ENCODE measurements at places on chromosomes 16 and 17. TPM values are rescaled to one million over a fixed set of nuclear protein-coding genes. Genes with fewer than 3 reads are reported as not detected.

Gene PDK2
- 11.0 TPM for total RNA-seq

Gene SLFN12
- 8.8 TPM for total RNA-seq

Gene ZNF597
- 1.8 TPM for total RNA-seq

DNA sequence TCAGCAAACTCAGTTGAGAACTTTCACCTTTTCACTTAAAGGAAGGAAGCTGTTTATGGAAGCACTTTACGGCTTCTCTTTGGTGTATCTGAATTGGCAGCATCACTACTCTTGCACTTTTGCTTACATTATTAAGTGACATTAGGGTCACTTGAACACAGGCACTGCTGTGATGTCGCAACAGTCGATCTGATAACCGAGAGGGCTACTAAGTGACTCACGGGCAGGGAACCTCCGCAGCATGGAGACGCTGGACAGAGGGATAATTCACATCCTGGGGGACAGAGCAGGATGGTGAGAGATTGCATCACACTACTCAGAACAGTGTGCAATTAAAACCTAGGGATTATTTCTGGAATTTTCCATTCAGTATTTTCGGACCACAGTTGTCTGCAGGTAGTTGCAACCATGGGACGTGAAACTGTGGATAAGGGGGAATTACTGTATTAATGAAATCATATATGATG, 56.5 kb downstream of the DNAH2 start:
- no peak for DNase-seq

Data from activated T-helper 2 cell treated with anti-CD3 and anti-CD28 coated beads, Interferon-gamma antibody, Interleukin-2, Interleukin-4, amounts not matched to agents 10 μg/mL and 5 μg/mL and 100 μg/mL, durations not matched to agents 14 hours and 24 hours and 36 hours (primary cell).